ENCODE measurements at places on chromosomes 2 and 18.

GRCh38 chr2:201786471-201786870 is 5.7 kb upstream of the ALS2 start:
- DNase-seq, result no peak

GRCh38 chr2:46150445-46150955 is 146.7 kb upstream of the EPAS1 start:
- no peak for DNase-seq

DNA sequence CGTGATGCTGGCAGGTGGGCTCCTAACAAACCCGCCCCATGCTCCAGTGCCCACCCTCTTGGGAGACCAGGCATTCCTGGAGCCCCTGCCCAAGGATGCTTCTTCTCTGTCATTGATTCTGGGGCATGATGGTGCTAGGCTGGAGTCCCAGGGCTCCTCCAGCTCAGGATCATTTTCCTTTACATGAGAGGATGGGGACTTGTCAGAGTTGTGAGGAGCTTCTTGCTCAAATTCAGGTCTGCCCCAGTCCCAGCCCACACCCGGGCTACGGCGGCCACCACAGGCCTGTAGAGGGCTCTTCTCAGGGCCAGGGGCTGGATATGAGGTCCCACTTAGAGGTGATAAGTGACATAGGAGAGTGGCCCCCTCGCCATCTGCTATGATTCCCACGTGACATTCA is 141.1 kb upstream of the COPS8 start:
- DNase-seq, result no peak

GRCh38 chr18:48924630-48925490 is 25.9 kb downstream of the SMAD7 start:
- DNase-seq, result no peak

- DNase-seq, result no peak
Measured at GRCh38 chr2:218970894-218971293, 11.4 kb downstream of the CDK5R2 start.

DNA sequence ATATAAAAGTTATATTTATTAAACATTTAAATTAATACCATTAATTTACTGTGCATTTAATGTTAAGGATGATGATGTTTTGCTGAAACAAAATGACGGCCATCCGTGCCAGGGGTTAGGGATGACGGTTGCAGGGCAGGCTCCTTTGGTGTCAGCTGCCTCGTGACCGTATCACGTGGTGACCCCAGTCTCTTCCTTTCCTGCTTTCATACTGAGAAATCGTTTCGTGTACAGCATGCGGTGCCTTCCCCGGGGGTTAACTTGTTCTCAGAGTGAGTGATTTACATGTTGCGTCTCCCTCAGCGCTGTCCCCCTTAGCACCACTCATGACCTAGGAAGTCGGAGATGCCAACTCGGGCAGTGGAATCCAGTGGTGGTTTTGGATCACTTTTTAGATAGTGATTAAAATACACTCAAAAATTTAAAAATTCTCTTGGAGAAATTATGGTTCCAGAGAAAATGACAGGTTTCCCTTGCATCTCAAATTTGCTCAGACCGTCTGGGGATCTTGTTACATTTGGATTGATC is 290.8 kb downstream of the GBX2 start:
- DNase-seq, result no peak

- no peak for DNase-seq
Measured at GRCh38 chr18:58364876-58365528, 263.9 kb downstream of the ALPK2 start.

DNA sequence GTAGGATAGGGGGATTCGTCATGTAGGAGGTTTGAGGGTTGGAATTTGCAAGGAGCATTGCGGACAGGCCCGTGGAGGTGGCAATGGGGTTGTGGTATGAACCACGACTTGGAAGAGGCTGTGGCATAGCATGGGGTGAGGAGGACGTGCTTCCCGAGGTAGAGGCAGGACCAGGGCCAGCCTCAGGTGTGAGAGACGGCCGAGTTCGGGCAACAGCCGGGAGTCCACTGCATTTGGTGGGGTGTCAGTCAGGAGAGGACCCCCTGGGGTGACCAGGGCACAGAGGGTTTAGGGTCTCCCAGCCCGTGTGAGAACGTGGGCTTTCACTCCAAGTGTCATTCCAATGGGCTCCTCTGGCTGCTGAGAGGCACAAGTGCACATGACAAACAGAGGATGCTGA is 339.0 kb downstream of the EIPR1 start:
- DNase-seq, result no peak

DNA sequence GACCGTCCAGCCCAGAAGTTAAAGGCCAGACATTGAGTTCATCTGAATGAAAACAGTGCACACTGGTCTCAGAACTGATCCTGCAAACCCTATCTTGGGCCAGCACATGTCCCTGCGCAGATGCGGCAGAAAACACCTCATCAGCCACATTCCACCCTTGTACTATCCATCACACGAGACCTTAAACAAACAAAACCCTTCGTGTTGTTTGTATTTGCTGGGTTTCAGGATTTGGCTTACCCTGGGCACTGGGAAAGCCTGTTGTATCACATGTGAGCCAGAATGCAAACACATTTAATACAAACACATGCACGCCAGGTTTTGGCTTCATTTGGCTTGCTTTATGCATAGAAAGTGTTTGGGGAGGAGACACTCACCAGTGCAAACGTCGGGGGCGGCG is 12.5 kb downstream of the WIPF1 start:
- no peak for DNase-seq

- DNase-seq, result peak; percentile 24
Measured at GRCh38 chr18:2337552-2338141, 233.7 kb downstream of the METTL4 start.

DNA sequence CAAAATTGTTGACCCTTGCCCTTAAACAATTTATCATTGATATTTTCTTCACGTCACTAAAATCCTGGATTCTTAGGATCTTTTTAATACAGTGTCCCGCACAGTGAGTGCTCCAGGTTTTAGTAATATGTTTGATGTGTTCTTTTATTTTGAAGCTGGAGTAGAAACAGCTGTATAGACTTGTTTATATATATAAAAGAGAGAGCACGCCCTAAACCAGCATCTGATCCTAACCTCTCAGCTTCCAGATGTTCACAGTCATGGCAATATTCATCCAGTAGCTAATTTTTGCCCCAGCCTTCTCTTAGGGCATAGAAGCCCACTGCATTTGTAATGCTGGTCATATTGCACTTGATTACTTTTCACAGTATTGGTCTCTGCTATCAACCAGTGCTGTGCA is 170.0 kb upstream of the EPAS1 start:
- DNase-seq, result no peak

DNA sequence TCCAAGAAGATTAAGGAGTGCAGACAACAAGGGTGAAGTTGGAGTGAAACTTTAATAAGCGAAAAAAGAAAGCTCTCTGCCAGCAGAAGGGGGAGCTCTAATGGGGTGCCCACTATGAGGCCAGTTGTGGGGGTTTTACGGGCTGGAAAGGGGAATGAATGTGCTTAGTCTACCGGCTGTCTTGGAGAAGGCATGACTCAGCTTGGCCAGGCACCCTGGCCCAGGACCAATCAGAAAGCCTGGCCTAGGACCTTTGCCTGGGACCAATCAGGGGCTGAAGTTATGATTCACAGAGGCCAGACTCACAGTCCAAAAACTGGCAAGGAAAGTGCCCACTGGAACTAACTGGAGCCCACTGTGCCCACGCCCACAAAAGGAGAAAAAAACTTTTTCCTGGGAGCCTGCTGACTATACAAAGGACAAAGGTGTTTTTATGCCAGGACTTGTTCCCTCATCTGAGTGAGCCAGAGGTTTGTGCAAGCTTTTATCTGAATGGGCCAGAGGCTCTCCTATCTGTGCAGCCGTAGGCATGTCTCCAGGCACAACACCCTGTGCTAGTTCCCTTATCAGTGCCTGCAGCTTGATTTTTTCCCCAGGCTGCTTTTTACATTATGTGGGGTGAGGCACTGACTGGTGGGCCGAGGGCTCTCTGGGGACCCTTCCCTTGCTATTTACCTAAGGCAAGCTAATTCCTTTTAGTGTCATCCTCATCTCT is 18.6 kb downstream of the CMPK2 start:
- no peak for DNase-seq

DNA sequence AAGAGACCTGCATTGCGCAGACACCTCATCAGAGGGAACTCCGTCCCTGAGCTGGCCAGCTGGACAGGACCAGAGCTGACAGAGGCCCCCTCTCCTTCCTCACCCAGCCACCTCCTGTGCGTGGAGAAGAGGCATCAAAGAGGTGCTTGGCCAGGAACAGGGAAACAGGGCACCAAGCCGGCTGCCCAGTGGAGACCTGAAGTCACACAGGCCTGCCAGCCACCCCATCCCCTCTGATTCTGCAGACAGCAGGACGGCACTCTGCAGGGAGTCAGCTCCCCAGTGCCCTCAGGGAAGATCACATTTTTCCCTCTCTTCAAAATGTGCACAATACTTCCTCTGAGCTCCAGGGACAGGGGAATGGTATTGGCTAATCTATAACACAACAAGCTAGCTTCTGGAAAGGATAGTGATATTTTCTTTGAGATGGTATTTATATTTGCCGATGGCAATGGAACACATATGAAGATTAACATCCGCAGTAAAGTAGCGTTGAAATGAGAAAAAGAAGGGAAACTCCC is 30.5 kb downstream of the SLC1A4 start:
- no peak for DNase-seq

DNA sequence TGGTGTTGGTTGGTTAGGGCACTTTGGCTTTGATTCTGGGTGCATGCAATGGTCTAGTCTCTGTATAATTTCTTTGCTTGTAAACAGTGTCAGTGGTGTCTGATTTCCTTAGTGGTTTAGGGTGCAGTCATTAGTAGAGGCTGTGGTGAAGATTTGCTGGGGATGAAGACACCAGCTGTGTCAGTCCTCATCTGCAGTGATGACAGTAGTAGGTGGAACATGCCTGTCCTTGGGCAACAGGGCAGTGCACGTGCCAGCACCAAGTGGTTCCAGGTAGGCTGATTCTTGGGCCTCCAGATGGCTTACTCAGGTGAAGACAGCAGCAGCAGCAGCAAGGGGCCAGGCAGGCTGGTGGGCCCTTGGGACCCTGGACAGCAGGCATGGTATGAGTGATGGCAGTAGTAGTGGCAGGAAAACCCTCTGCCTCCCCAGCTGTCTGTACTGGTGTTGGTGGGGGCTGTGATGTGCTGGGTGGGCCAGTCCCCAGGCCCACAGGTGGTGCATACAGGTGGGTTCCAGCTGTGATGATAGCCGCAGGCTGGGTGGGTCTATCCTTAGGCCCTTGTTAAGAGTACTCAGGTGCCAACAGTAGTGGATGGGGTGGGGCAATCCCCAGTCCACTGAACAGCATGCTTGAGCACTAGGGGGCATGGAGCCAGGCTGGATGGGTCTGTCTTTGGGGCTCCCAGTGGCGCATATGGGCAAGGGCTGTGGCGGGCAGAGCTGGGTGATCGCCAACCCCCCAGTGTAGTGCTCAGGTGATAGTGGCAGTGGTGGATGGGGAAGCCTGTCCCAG is 140.7 kb upstream of the THUMPD2 start:
- no peak for DNase-seq

DNA sequence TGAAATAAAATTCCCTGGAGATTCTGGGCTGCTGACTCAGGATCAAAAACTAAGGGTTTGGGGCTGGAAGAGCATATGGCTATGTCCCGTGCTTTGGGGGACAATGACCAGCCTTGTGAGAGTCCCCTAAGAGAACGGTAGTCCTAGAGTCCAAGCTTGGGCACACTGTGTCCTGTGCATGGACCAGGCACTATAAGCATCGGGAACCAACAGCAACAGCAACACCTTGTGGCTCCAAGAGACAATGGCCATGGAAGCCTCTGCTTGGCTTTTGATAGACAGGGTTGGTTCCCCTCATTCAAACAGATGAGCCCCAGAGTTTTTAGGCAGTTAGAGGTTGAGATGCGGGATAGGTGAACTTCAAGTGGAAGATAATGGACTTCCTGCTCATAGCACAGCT is 294.4 kb upstream of the CHAC2 start:
- no peak for DNase-seq

DNA sequence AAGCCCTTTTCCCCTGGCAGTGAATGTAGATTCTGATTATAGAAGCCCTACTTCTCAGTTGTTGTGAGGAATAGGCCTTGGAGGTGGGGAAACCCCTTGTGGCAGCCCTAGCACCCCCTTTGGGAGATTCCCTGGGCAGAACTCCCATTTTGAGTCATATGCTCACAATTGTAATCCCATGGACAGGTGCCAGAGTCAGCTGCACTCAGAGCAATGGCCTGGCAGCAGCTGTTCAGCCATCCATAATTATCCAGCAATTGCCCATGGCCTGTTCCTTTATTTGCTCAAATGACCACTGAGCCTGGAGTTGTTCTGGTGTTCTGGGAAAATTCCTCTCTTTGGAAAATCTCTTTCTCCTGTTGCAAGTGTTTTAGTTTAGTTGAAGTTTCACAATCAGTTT is 71.7 kb downstream of the PTRHD1 start:
- no peak for DNase-seq

GRCh38 chr2:151819920-151820319 is 8.3 kb downstream of the ARL5A start:
- no peak for DNase-seq

- DNase-seq, result no peak
Measured at GRCh38 chr2:6186332-6187151, 494.4 kb downstream of the SOX11 start.

DNA sequence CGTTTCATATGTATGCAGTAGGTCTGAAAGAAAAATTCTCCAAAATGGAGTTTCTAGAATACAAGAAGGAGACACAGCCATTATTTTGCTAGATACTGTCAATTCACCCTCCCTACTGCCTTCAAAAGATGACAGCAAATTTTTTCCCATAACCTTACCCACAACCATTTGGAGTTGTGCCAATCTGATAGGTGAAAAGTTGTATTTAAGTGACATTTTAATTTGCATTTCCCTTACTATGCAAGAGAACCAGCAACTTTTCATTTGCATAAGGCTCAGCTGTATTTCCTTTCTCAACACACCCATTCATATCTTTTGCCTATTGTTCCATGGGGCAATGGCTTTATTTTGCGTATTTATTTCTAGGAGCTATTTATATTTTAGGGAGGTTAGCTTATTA is 31.4 kb upstream of the IL18RAP start:
- DNase-seq, result peak; percentile 67

DNA sequence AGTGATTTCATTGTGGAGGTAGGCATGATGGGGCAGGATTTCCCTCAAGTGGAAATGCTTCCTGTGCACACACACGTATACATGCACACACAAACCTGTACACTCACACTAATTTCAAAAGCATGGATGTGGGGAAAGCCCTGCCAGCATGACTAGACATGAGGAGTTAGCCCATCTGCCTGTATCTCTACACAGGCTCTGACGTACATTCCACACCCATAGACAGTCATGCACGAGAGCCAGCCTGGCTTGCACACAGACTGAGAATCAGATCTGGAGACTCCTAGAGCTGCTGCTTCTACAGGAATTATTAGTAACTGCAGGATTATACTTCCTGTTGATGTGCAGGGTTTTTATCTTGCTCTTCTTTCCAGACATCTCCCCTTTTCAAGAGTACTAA is 27.3 kb upstream of the NFU1 start:
- DNase-seq, result no peak

- no peak for DNase-seq
Measured at GRCh38 chr18:9133225-9133624, 3.4 kb upstream of the ANKRD12 start.

DNA sequence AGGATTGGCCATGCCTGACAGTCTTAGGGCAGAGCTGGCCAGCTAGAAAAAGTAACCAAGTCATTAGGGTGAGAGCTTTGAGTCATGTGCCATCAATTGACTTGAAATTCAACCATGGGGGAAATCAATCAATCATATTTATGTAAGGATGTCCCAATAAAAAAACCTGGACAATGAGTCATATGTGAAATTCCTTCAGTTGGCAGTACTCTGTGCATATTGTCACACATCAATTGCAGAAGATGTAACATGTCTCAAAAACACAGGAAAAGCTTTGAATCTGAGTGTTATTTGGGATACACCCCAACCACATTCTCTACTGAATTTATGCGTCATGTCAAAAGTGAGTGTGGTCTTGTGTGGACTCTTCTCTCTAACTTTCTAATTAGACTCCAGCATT is 1004.1 kb upstream of the NRXN1 start:
- no peak for DNase-seq
